Left ventricle myocardium superior (tissue), 1 donor: ENCODE measurements at places on chromosomes 11 and 22.

DNA sequence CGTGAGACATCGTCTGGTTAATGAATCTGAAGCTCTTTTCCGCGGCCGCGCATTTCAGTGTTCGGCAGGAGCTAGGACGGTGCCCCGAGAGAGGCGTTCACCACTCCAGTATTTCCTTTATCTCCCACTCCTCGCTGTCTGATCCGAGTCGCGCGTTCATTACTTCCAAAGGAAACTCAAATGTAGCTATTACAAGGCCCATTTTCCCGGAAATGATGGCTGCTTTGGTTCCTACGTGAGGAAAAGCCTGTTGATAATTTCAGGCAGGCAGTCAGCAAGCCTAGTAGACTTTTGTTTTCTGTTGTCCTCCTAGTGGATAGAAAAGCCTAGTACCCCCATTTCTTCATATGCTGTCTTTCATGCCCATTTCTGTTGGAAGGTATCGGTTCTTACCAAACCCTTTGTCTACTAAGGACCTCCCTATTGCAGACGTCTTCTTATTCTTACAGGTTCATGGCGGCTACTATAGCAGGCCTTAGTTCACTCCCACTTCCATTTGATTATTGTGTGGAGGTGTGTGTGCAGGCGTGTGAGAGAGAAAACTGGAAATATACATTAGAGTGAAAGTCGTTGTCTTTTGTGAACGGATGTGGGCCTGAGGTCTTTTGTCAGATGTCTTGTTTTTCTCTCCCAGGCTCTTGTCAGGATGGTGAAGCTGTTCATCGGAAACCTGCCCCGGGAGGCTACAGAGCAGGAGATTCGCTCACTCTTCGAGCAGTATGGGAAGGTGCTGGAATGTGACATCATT is 737 bp downstream of the RBM4 start:
- no peak for DNase-seq

GRCh38 chr11:129930296-129930695 is 34.9 kb upstream of the NFRKB start:
- DNase-seq, result no peak

DNA sequence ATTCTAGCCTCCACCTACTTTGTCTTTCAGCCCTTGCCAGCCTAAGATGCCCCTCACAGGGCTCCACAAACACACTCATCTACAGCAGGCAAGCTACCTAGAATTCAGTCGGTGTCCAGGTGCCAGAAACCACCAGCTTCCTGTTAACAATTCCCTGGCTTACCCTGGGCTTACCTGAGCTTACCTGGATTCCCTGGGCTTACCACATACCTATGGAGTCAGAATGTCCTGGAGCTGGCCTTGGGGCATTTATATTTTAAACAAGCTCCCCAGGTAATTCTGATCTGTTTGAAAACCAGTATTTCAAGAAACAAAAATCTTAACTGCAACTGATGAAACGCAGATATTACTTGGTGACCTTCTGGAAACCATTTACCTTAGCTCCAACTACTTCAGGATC is 123.6 kb downstream of the SLC1A2 start:
- DNase-seq, result no peak

DNA sequence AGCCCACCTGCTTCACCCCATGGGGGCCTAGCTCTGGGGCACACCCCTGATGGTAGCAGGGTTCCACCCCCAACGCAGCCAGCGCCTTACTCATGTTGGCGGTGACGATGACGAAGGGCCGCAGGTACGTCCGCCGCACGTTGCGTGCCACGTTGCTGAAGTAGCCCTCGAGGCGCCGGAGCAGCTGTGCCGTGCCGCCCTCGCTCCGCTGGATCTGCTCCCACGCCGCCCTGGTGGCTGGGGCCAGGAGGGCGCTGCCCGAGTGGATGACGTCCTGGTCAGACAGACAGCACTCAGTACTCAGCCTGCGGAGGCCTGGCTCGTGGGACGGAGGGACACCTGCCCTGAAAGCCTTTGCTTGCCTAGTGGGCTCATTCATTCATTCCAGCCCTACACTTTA is 50.8 kb downstream of the TRMU start:
- DNase-seq, result no peak

GRCh38 chr22:32281072-32281471 is 25.9 kb upstream of the SLC5A4 start:
- DNase-seq, result no peak

GRCh38 chr11:76666830-76667229 is 3.7 kb downstream of the LRRC32 start:
- no peak for DNase-seq

DNA sequence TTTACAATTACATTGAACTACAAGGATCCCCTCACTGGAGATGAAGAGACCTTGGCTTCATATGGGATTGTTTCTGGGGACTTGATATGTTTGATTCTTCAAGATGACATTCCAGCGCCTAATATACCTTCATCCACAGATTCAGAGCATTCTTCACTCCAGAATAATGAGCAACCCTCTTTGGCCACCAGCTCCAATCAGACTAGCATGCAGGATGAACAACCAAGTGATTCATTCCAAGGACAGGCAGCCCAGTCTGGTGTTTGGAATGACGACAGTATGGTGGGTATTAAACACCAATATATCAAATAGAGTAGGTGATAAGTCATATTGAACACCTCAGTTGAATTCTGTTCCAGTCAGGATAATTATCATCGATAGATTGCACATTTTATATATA is 4.4 kb downstream of the FBXO7 start:
- DNase-seq, result no peak

DNA sequence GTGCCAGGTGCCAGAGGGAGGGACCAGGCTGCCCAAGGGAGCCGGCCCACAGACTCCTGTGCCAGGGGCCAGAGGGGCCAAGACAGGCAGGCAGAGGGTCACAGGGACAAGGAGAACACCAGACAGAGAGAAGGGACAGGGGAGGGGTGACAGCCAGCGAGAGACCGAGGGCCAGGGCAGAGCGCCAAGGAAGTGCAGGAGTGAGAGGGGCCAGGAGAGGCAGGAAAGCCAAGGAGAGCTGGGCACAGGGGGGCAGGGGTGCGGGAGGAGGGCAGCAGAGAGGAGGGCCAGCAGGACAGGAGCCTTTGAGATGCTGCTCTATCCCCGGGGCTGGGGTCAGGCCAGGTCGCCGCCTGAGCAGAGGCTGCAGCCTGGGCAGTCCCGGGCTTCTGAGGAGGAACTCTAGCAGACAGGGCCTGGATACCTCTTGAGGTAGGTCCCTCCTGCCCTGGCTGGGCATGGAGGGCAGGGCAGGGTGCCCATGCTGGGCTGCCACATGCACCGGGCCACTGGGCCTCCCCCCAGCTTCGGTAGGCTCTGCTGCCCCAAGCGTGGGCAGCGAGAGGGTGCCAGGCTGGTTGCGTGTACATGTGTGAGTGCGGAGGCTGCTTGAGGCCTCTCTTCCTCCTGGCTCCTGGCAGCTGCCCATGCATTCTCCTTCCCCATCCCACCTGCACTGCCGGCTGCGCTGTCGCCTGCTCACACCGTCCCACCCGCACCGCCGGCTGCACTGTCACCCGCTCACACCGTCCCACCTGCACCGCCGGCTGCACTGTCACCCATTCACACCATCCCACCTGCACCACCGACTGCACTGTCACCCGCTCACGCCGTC is 12.2 kb downstream of the LSP1 start:
- DNase-seq, result peak; percentile 60

DNA sequence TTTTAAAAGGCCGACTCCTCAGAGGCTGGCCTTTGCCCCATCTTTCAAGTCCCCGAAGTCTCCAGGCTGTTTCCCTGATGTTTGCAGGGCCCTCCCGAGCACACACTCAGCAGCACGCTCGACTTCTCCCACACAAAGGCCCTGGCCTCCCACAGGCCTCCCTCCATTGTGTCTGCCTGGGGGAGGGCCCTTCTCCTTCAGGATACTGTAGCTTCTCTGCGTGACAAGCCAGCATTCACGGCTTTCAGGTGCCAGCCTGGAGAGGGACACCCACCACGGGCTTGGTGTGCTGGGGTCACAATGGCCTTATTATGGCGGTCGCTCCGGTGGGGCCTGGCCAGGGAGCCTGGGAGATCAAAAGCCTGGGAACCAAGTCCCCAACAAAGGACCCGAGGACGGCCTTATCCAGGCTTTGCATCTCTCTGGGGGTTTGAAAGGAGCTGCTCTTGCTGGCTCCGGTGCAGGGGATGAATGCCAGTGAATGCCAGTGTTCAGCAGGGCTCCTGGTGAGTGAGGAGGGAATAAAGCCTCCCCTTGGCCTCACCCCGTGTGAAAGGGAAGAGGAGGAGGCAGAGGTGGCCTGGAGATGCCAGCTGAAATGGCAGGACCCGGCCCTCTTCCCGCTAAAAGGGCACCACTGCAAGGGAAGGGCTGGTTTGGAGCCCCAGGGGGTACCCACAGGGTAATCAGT is 55.0 kb downstream of the TRAF6 start:
- no peak for DNase-seq
